Right cardiac atrium (tissue), 5 donors: ENCODE measurements at places on chromosomes 1 and 21.
A peak's percentile ranks its signal among the peaks of the same experiment; 100 is the strongest.

DNA sequence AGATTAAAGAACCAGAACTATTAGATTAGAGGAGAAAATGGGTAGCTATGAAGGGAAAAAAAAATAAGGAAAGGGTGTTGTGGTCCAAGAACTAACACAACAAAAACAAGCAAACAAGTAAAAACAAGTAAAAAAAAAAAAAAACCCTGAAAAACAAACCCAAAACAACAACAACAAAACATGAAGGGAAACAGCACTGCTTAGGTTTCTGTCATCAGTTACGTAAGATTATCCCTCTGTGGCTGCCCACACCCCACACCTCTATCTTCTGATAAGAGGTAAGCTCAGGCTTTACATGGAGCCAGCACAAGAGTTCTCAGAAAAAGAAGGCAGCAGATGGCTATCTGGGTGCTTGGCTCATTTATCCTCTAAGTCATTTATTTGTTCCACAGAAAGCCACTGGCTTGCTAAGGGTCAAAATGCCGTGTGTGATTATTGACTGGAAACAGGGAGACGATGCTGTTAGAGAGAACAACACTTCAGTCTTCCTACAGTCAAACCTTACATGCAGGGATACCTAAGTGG is 57.5 kb downstream of the KIAA0319L start:
- no peak for DNase-seq

DNA sequence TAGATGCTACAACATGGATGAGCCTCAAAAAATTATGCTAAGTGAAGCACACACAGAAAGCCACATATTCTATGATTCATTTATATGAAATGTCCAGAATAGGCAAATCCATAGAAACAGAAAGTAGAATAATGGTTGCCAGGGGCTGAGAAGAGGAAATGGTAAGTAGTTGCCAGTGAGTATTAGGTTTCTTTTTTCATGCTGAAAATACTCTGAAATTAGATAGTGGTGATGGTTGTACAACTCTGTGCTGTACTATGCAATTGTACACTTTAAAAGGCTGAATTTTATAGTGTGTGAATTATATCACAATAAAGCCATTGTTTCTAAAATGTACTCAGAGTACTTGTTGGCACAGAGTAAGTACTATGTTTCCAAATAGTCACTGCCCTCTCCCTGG is 15.5 kb upstream of the GFI1 start:
- DNase-seq = no peak

DNA sequence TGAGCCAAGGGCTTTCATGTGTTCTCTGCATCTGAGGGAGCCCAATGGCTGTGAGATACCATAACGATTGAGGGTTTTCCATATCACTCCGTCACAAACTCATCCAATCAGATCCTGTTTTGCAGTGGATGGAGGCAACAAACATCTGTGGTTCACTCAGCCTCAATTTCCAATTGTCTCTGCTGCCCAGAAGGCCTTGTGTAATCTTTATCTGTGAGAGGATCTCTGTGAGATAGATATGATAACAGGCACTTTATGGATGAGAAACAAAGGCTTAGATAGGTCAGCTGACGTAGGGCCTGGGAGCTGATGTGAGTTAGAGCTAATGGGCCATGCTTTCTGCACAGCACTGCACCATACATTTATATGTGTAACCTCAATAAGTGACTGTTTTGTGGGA is 3.3 kb upstream of the MTARC1 start:
- no peak for DNase-seq

DNA sequence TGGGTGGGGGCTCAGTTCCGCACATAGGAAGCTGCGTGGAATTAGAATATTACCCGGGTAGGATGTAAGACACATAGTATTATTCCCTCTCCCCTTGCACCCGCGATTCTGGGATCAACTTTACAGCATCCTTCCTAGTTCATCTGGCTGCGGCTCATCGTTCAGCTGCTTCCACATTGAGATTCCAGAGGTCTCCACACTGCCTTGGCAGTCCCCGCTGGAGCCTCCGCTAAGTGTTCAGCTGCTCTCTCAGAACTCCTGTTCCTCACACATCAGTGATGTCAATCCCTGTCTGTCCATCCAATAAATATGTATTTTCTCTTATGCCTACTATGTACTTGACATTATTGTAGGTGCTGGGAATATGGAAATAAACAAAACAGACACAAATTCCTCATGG is 135.6 kb upstream of the SYT6 start:
- no peak for DNase-seq

- DNase-seq = no peak
These were observed 282.9 kb downstream of the PBX1 start for GRCh38 chr1:164841702-164842465.

- DNase-seq = no peak
These were observed 74.2 kb upstream of the FOXD3 start for GRCh38 chr1:63248216-63248615.

DNA sequence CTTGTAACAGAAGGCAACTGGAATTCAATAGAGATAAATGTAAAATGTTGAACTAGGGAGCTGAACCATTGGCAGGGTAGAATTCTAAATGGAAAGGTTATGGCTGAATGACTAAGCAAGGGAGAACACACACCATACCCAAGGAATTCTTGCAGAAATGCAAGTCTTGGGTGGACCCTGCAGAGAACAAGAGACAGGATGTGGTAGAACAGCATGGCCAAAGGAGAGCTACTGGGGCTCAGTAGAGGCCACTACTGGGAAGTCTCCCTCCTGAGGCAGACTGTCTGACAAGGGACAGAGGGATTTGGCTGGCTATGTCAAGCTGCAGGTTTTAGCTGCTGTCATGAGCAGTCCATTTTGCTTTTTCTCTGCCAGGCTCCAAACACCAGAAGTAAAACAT is 180.9 kb downstream of the TNR start:
- DNase-seq = no peak

DNA sequence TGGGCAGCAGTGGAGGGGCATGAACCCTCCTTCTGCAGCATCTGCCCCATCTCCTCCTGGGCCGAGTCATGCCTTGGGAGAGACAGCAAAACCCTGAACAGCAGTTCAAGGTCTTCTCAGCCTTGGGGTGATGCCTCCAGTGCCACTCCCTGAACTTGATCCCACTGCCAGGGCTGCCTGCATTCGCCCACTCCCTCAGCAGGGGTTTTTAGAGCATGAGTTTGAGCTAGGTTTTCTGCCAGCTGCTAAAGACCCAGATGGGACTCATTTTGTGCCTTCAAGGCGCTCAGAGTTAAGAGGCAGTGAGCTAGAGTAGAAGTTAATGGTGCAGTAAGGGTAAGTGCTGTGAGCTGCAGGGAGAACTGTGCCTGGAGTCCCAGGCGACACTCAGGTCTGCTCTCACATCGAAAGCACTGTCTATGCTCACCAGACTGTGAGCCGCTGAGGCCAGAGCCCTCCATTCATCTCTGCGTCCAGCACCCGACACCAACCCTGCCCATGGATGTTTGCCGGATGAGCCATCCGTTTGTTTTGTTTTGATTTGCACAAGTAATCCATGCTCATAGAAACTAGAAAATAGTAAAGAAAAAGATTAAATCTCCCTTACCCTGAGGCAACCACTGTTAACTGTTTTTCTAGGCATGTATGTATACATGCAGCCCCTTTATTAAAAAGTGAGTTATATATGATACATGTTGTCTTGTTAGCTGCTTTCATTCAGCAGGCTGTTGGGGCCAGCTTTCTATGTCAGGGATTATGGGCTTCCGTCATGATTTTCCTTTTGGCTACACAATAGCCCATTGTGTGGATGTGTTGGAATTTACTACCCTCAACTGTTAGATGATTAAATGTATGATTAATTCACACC is 67.8 kb downstream of the VPS26C start:
- no peak for DNase-seq

DNA sequence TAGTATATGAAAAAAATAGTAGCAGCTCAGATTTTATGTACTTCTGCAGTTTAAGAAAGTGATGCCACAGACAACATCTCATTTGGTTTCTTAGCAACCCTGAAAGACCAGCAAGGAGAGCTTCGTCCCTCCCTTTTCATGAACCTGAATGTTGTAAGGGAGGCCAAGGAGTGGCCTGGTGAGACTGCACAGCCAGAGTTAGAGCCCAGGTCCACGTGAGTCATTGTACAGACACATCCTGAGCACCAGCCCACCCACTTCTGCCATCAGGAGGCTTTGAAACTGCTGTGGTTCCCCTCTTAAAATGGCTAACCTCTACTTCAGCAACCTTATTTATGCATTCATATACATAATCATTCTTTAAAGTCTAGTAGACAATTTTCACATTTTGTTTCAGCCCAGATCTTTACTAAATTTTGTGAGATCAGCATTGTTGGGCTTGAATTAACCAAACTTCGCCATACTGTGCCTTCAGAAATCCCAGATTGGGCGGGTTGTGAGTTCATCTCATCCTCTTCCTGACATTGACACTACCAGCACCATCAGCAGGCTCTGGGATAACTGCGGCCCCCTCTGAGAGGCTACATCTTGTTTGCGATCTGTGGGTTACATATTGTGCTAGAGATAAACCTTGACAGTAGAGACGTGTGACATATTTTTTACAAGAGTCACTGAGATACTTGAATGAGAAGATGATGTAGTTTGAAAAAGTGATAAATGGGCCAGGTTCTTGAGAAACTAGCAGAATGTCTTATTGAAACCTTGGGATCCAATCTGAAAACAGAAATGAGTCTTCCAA is 106.7 kb downstream of the CAMTA1 start:
- DNase-seq = no peak

- no peak for DNase-seq
These were observed 37.1 kb upstream of the CLSTN1 start for GRCh38 chr1:9860887-9861286.

- no peak for DNase-seq
These were observed 26.1 kb downstream of the NADK start for GRCh38 chr1:1752190-1752589.

- DNase-seq = no peak
These were observed 15.2 kb downstream of the KIF1B start for GRCh38 chr1:10225573-10225972.

- no peak for DNase-seq
These were observed 61.7 kb upstream of the EDN2 start for GRCh38 chr1:41545996-41546832.

DNA sequence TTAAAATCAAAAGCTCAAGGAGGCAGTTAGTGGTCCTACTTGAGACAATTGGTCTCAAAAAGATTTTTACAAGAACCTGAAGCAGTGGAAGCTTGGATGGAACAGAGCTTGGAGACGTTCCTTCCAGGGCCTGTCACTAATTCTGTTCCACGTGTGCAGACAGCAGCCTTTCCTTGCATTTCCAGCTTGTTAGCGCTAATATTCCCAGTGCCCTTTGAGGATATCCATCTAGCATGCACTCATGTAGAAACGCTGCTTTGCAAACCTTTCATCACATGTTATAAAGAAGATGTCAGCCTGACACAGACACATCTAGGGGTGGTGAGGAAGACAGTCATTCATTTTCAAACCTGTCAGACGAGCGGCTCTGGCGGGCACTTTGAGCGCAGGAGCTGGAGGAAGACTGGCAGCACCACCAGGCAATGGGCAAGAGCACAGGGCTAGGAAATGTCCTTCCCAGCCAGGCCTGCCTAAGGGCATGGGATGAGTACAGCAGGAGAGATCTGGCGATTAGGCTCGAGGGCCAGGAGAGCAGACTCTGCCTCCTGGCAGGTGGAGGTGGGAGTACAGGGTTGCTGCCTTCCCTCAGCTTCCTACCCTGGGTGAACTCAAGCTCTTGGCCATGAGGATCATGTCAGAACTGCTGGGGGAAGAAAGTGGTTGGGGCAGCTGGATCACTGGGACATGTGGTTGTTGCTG is 55.5 kb downstream of the CASQ2 start:
- DNase-seq = no peak

- no peak for DNase-seq
These were observed 27.3 kb upstream of the CD84 start for GRCh38 chr1:160606611-160607010.

DNA sequence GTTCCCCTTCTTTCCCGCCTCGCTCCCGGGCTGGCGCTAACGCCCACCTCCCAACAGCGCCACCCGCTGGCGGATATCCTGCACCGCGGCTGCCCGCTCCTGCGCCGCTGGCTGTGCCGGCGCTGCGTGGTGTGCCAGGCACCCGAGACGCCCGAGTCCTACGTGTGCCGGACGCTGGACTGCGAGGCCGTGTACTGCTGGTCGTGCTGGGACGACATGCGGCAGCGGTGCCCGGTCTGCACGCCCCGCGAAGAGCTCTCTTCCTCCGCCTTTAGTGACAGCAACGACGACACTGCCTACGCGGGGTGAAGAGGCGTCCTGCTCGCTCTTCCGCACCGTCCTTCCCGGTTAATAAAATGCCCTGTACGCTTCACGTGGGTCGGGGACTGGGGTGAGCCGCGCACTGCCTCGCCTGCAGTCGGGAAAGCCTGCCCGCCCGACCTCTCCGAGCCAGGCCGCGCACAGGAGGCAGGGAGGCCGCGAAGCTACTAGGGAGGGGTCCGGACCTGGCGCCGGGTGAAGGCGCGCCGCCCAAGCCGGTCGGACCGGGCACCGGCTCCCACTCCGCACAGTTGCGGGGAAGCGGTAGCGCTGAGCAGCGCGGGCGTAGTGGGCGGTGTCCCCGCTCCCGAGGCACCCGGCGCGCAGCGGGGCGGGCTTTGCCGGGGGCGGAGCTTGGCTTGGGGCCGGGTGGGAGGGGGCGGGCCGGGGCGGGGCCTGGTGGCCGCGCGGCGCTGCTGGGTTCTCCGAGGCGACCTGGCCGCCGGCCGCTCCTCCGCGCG is at the start of gene ADAM15:
Gene ADAM15, plus strand, starts transcription at position 757 of the 782 bp plus-strand sequence. CDS start 71 bp downstream, outside the sequence.
- DNase-seq = peak; percentile 87

DNA sequence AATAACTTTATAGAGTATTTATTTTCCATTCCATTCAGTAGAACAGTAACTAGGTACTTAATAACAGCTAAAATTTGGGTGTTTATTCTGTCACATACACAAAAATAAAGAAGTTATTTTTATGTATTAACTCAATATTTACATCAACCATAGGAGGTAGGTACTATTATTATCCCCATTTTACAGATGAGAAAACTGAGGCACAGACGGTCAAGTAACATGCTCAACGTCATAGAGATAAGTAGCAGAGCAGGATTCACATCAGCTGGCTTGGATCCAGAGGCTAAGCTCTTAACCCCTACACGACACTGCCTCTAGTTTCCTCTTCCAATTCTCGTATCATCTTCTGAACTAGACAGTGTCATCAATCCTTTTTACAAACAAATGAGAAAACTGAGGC is 9.3 kb downstream of the ZBTB21 start:
- DNase-seq = no peak

GRCh38 chr21:18244671-18245463 is at the start of gene CHODL:
TSS of gene CHODL (plus strand) at chr21:18244833. CDS start at chr21:18245224, 391 bp downstream.
- DNase-seq = peak; percentile 19

DNA sequence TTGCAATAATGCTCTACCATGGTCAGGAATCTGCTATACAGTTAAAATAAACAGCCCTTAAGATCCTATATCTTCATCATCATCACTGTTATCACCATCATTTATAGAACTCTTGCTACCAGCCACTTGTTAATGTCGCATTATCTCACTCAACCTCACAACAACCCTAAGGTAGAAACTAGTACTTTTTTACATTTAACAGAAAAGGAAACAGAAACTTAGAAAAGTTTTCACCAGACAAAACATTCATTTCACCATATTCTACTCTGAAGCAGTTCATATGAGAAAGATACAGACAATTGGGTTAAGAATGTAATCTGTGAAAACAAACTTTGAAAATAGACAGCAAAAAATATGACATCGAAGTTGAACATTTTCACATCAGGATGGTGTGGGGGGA is 262.6 kb downstream of the ATG4C start:
- no peak for DNase-seq
